ENCODE measurements at places on chromosomes 11 and 22.

- no peak for DNase-seq
These were observed 1178.3 kb downstream of the LRRC4C start for GRCh38 chr11:40281052-40281580.

GRCh38 chr11:129458756-129459535 is 83.3 kb downstream of the BARX2 start:
- no peak for DNase-seq

DNA sequence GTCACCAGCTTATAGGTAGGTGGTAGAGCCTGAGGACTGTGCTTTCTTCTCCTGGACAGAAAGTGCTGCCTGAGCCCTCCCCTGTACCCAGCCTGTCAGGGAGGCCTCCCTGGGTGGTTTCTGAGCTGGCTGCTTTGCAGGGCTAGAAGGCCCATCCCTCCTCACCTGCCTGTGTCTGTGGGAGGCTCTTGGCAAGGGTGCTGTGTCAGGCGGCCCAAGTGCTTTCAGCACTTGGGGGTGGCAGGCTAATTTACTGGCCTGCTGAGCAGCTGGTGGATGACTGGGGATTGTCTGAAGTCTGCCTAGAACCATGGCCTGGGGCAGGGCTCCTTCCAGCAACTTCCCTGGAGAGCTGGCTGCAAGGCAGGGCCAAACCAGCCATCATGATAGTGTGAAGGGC is 139.0 kb upstream of the NAV2 start:
- no peak for DNase-seq

- no peak for DNase-seq
These were observed 600.1 kb downstream of the INSC start for GRCh38 chr11:15714641-15715399.

- no peak for DNase-seq
These were observed 100.4 kb upstream of the TOP3B start for GRCh38 chr22:22082960-22083359.

Measured in stimulated activated CD8-positive, alpha-beta memory T cell treated with anti-CD3 and anti-CD28 coated beads, Interleukin-7, amount 100 ng/mL, for 1 hour (primary cell).